Gastroesophageal sphincter (tissue), 4 donors: ENCODE measurements at places on chromosomes 2 and 18. TPM values are rescaled to one million over a fixed set of nuclear protein-coding genes. Genes with fewer than 3 reads are reported as not detected.

MPP4 gene
- total RNA-seq = 0.27 TPM

PARD3B gene
- 40.7 TPM for total RNA-seq

POTEC gene
- total RNA-seq = not detected

TUBA3E gene
- not detected for total RNA-seq

CNDP1 gene
- not detected for total RNA-seq

LRRTM1 gene
- 2.7 TPM for total RNA-seq

ZNF24 gene
- total RNA-seq = 45.3 TPM

AQP12B gene
- not detected for total RNA-seq

RAX gene
- total RNA-seq = not detected

ZNF512 gene
- total RNA-seq = 52.1 TPM

GALR1 gene
- 0.62 TPM for total RNA-seq

SLC9A4 gene
- not detected for total RNA-seq

ABCB11 gene
- total RNA-seq = not detected

EPB41L3 gene
- total RNA-seq = 42.0 TPM

UGT1A10 gene
- not detected for total RNA-seq

SCG2 gene
- total RNA-seq = 8.4 TPM

WDR35 gene
- 20.4 TPM for total RNA-seq

UGT1A5 gene
- not detected for total RNA-seq

B3GNT7 gene
- 3.8 TPM for total RNA-seq

ANKMY1 gene
- total RNA-seq = 12.0 TPM

FMNL2 gene
- total RNA-seq = 28.7 TPM

FECH gene
- 56.4 TPM for total RNA-seq

GPR17 gene
- not detected for total RNA-seq

ZBTB7C gene
- total RNA-seq = 13.1 TPM

BCL11A gene
- total RNA-seq = 3.6 TPM

ANKRD30B gene
- not detected for total RNA-seq

LNPK gene
- total RNA-seq = 15.9 TPM

SLC35G4 gene
- total RNA-seq = not detected

EHBP1 gene
- total RNA-seq = 82.4 TPM
